ENCODE measurements at places on chromosomes 3 and 15. TPM values are rescaled to one million over a fixed set of nuclear protein-coding genes. Genes with fewer than 3 reads are reported as not detected.
A peak's percentile ranks its signal among the peaks of the same experiment; 100 is the strongest.

The PLSCR4 gene
- total RNA-seq, result 1.5 TPM

- no peaks in the 10 kb centered on the region for H3K27me3 ChIP-seq
- H3K4me3 ChIP-seq, result no peak overlapping the region
- no peaks in the 10 kb centered on the region for H3K36me3 ChIP-seq
- H3K4me1 ChIP-seq, result no peaks in the 10 kb centered on the region
- no peak overlapping the region for H3K27ac ChIP-seq
Observed at GRCh38 chr3:34225821-34226366, 427.5 kb downstream of the PDCD6IP start.

- no peaks in the 10 kb centered on the region for H3K4me1 ChIP-seq
- no peaks in the 10 kb centered on the region for H3K36me3 ChIP-seq
- DNase-seq, result no peak
- no peak overlapping the region for H3K4me3 ChIP-seq
Observed at GRCh38 chr3:78049521-78049920, 1009.6 kb downstream of the ROBO2 start.

DNA sequence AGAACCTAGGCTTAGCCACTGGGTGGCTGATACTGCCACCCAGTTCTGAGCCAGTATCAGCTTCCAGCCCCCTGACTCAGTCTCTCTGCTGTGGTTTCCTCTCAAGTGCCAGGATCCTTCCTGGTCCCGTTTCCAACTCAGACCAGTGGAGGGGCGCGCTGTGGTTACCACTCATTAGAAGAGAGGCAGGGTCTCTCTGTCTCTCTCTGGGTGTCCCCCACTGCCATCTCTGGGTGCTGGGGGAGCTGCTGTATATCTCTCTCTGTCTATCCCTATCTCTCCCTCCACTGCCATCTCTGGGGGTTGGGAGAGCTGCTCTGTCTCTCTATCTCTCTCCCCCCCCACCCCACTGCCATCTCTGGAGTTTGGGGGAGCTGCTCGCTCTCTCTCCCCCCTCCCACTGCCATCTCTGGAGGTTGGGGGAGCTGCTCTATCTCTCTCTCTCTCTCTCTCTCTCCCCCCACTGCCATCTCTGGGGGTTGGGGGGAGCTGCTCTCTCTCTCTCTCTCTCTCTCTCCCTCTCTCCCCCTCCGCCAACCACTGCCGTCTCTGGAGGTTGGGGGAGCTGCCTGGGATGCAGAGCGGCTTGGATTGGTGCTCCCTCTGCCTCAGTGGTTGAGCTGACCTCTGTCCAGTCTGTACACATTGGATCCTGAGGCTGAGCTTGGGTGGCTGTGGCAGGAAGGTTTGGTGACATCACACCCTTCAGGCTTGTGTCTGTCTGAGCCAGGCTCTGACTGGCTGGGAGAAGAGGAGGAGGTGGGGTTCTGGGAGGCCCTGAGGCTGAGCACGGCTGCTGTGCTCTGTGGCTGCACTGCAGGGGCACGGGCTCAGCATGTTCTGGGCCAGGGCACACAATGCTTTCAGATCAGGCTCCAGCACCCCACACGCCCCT lies 98.9 kb downstream of the APBA2 start:
- H3K4me3 ChIP-seq, result no peak overlapping the region
- H3K36me3 ChIP-seq, result no peaks in the 10 kb centered on the region
- H3K27me3 ChIP-seq, result no peaks in the 10 kb centered on the region

GRCh38 chr3:156577736-156578135 lies 22.8 kb upstream of the SSR3 start:
- H3K4me3 ChIP-seq, result no peak overlapping the region
- no peaks in the 10 kb centered on the region for H3K36me3 ChIP-seq
- H3K4me1 ChIP-seq, result no peaks in the 10 kb centered on the region
- no peak overlapping the region for H3K27ac ChIP-seq
- no peak for DNase-seq
- no peaks in the 10 kb centered on the region for H3K27me3 ChIP-seq

- no peak for DNase-seq
- no peak overlapping the region for H3K4me3 ChIP-seq
- H3K27me3 ChIP-seq, result no peaks in the 10 kb centered on the region
- H3K36me3 ChIP-seq, result no peaks in the 10 kb centered on the region
Observed at GRCh38 chr15:85955501-85956391, 123.9 kb upstream of the AGBL1 start.

DNA sequence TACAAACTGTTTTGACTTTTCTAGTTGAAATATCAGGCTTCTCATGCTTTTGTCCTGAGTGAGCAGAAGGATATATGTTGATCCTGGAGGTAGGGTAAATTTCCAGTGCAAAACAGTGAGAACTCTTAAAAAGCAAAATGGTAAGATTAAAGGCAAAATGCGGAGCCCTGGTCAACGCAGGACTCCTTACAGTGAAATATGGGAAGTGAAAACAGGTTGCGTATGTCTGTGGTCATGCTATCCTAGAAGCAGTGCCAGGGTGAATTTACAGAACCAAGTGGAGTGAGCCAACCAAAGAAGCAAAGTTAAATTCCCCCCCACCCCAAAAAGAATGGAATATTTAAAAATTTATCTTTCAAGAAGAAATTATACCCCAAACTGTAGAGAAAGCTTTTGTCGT lies 256.4 kb downstream of the NR2F2 start:
- DNase-seq, result no peak
- H3K27me3 ChIP-seq, result no peaks in the 10 kb centered on the region
- no peak overlapping the region for H3K27ac ChIP-seq
- no peaks in the 10 kb centered on the region for H3K36me3 ChIP-seq

The NMB gene
- total RNA-seq, result 25.4 TPM

- no peak for DNase-seq
- no peaks in the 10 kb centered on the region for H3K27me3 ChIP-seq
- H3K27ac ChIP-seq, result no peak overlapping the region
- H3K4me1 ChIP-seq, result peaks cover 11% of the 10 kb centered on the region
Observed at GRCh38 chr3:66367979-66368378, 132.8 kb downstream of the LRIG1 start.

- no peaks in the 10 kb centered on the region for H3K27me3 ChIP-seq
- no peaks in the 10 kb centered on the region for H3K36me3 ChIP-seq
- DNase-seq, result peak; percentile 4
- H3K27ac ChIP-seq, result no peak overlapping the region
- no peak overlapping the region for H3K4me3 ChIP-seq
- no peaks in the 10 kb centered on the region for H3K4me1 ChIP-seq
Observed at GRCh38 chr3:143433787-143434378, 314.3 kb downstream of the CHST2 start.

The ZNF620 gene
- 16.3 TPM for total RNA-seq

DNA sequence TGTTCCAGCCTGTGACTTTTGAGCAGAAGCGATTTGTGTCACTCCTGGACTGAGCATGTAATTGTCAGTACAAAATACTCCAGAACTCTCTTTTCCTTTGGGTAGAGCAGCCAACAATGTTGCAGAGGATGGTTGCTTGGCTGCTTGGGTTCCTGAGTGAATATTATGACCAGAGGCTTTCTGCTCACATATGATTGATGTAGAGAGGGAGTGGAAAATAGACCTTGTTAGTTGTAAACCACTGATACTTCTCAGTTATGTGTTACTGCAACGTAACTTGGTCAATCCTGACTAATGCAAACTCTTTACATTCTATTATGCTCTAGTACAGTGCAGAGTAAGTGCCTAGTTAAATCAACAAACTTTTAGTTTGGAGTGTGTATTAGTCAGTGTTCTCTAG lies 322.6 kb upstream of the KCNH8 start:
- no peak overlapping the region for H3K27ac ChIP-seq
- no peaks in the 10 kb centered on the region for H3K36me3 ChIP-seq
- DNase-seq, result no peak
- H3K4me3 ChIP-seq, result no peak overlapping the region
- H3K4me1 ChIP-seq, result no peaks in the 10 kb centered on the region

- H3K27me3 ChIP-seq, result no peaks in the 10 kb centered on the region
- no peak for DNase-seq
- H3K4me1 ChIP-seq, result peaks cover 49% of the 10 kb centered on the region
Observed at GRCh38 chr15:85335193-85335942, 45.0 kb upstream of the AKAP13 start.

DNA sequence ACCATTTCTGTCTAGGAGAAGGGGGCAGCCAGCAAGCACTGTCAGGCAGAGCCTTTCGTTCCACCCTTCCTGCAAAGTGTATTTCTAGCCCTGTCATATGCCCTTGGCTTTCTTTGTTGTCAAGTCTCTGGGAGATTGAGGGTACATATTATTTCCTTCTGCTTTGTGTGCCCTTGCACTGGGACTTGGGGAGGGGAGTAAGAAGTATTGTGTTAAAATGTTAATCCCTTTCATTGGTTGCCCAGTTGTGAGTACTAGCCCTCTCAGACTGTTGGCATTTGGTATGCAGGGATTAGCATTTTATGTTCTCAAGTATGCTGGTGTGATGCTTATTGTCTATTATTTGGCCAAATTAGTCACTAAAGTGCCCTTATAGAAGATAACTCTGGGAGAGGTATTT lies 63.9 kb downstream of the RBM6 start:
- no peak for DNase-seq
- no peaks in the 10 kb centered on the region for H3K4me1 ChIP-seq
- no peaks in the 10 kb centered on the region for H3K27me3 ChIP-seq
- no peak overlapping the region for H3K4me3 ChIP-seq

The CLDN11 gene
- 4.9 TPM for total RNA-seq

- H3K4me1 ChIP-seq, result no peaks in the 10 kb centered on the region
- H3K4me3 ChIP-seq, result no peak overlapping the region
- H3K27me3 ChIP-seq, result no peaks in the 10 kb centered on the region
- no peak for DNase-seq
Observed at GRCh38 chr15:52499506-52499905, 29.2 kb downstream of the MYO5A start.

The EFHB gene
- not detected for total RNA-seq

GRCh38 chr15:29089731-29090616 lies 179.6 kb downstream of the NSMCE3 start:
- no peaks in the 10 kb centered on the region for H3K27me3 ChIP-seq
- no peak overlapping the region for H3K27ac ChIP-seq
- no peaks in the 10 kb centered on the region for H3K36me3 ChIP-seq
- no peak overlapping the region for H3K4me3 ChIP-seq
- no peaks in the 10 kb centered on the region for H3K4me1 ChIP-seq

The RGMA gene
- total RNA-seq, result not detected

GRCh38 chr3:33119891-33120290 lies 6.1 kb downstream of the CRTAP start:
- H3K4me3 ChIP-seq, result no peak overlapping the region
- H3K4me1 ChIP-seq, result peaks cover 18% of the 10 kb centered on the region
- no peak overlapping the region for H3K27ac ChIP-seq
- peaks cover 5% of the 10 kb centered on the region for H3K36me3 ChIP-seq

- no peaks in the 10 kb centered on the region for H3K36me3 ChIP-seq
- no peak overlapping the region for H3K4me3 ChIP-seq
Observed at GRCh38 chr15:26453914-26454313, 319.0 kb downstream of the GABRB3 start.

DNA sequence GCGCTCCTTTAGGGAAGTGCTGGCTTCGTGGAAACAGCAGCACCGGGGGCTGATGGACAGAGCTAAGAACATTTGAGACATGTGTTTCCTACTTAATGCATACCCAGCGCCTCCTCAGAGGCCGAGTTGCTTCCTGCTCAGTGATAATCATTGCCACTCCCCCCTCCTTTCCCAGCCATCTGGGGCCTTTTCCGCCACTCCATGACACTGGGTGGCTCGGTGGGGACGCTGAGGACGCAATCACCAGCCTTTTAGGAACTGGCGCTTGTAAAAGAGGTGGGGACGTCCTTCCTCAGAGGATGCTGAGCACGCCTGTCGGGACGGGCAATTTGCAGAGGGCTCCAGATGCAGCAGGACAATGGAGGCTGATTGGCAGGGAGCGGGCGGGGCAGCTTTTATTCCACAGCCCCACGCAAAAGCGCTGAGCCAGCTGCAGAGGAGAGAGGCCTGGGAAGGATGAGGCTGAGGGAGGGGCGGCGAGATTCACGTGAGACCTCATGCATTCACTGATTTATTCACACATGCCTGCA lies 22.2 kb upstream of the IQSEC1 start:
- H3K4me1 ChIP-seq, result peaks cover 16% of the 10 kb centered on the region
- no peaks in the 10 kb centered on the region for H3K27me3 ChIP-seq
- peaks cover 11% of the 10 kb centered on the region for H3K36me3 ChIP-seq
- no peak overlapping the region for H3K27ac ChIP-seq
- DNase-seq, result no peak
- H3K4me3 ChIP-seq, result no peak overlapping the region

GRCh38 chr3:124671106-124671505 lies 59.1 kb upstream of the UMPS start:
- no peaks in the 10 kb centered on the region for H3K27me3 ChIP-seq

The ESYT3 gene
- 4.1 TPM for total RNA-seq

The RPP25 gene
- total RNA-seq, result 0.11 TPM

DNA sequence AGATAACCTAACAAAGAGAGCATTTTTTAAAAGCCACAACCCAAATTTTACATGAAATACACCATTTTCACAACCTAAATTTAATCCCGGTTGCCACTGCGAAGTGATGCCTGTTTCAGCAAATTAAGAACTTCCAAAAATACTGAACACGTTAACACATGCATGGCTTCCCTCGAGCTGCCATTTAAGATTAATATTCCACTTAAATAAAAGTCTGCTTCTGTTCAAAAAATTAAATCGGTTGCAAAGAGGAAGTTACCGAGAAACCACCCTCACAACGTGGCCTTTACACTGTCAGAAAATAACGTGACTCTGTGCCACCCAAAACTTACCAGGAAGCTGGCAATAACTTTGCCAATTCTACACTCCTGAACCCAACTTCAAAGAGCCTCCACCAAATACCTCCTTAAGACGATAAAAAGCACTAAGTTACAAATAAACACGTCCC lies 1.2 kb downstream of the TBL1XR1 start:
- H3K27me3 ChIP-seq, result no peaks in the 10 kb centered on the region
- H3K4me1 ChIP-seq, result peaks cover 44% of the 10 kb centered on the region
- H3K36me3 ChIP-seq, result no peaks in the 10 kb centered on the region
- peak overlapping the region; percentile 98 for H3K27ac ChIP-seq
- no peak for DNase-seq
- peak overlapping the region; percentile 93 for H3K4me3 ChIP-seq

The CDCP1 gene
- 0.18 TPM for total RNA-seq

The SLC24A5 gene
- not detected for total RNA-seq

GRCh38 chr3:177329854-177330253 lies 132.6 kb upstream of the TBL1XR1 start:
- H3K4me3 ChIP-seq, result no peak overlapping the region
- DNase-seq, result no peak
- H3K27ac ChIP-seq, result no peak overlapping the region

The GUCA1C gene
- total RNA-seq, result not detected

The LAMB2 gene
- total RNA-seq, result 67.9 TPM

DNA sequence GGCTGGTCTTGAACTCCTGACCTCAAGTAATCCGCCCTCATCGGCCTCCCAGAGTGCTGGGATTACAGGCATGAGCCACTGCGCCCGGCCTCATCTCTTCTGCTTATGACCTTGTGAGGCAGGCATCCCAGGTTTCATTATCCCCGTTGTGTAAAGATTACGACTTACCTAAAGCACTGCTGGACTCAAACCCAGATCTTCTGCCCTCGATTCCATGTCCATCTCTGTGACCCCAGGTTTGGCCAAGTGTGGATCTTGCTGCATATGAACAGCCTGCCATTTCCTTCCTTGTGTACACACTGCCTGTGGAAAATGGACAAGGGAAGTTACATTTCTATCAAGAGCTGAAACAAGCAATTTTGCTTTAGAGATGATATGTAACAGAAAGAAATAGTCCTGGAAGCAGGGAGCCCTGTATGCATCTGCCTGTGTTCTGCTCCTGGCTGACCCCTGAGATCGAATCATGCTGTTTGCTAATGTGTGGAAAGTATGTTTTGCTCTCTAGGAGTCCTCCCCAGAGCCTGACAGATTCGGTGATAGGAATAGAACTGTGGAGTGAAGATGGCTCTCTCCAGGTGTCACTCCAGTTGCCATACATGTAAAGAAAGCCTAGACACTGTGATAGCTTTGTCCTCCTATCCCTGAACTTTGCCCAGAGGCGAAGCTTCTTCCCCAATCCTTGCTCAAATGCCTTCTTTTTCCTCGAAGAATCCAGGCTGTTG lies 11.8 kb upstream of the LIPC start:
- H3K27me3 ChIP-seq, result no peaks in the 10 kb centered on the region
- DNase-seq, result no peak
- no peak overlapping the region for H3K27ac ChIP-seq
- H3K4me1 ChIP-seq, result peaks cover 37% of the 10 kb centered on the region
- H3K36me3 ChIP-seq, result no peaks in the 10 kb centered on the region

Data from HepG2 (cell line).